ENCODE measurements at places on chromosomes 3 and 15.

DNA sequence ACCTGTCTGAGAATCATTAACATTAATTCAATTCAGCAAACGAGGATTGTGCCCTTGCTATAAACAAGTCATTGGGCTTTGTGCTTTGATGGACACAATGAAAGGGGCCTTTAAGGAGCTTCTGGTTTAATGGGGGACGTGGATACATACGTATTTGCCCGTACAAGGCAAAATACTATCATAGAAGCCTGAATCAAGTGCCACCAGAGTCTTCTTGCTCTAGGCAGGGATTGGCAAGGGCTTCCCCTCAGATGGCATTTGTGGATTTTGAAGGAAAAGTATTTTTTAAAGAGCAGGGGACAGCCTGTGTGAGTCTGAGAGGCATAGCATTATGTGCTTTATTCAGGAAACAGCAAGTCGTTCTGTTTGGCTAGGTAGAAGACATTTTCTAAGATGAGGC is 83.7 kb upstream of the NEDD4 start:
- no peak for DNase-seq

DNA sequence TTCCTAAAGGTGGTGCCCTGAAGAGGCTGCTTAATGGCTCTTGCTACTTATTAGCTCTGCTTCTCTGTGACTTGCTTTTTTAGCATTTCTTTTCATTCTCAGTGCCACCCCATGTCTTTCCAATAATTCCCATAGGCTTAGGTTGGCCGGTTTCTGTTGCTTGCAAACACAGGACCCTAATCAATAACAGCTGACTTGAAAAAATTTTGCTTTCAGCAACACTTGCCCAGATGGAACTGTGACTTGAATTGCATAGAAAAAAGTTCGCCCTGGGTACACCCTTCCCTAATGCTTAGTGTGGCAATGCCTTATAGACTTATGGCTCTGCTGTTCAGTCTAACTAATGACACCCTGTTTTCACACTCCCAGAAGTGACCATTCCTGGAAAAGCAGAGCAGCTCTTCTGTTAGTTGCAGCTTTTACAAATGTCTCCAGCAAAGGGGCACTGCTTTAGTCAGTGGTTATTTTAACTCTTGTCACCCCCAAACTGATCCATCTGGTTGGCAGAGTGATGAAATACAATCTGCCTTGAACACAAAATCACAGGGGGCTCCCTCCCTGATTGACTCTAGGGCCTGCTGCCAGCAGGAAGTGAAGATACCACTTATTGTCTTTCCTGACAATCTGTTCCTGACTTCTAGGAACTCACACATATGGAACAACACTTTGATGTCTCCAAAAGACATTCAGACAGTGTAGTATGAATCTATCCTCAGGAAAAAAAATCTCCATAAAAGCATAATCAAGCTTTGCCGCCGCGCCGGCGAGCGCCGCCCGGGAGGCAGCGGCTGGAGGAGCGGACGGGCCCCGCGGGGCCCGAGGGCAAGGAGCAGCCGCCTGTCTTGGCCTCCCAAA is 9.7 kb upstream of the SLMAP start:
- no peak for DNase-seq

GRCh38 chr3:55668359-55668758 is 181.3 kb upstream of the WNT5A start:
- peak; percentile 70 for DNase-seq

DNA sequence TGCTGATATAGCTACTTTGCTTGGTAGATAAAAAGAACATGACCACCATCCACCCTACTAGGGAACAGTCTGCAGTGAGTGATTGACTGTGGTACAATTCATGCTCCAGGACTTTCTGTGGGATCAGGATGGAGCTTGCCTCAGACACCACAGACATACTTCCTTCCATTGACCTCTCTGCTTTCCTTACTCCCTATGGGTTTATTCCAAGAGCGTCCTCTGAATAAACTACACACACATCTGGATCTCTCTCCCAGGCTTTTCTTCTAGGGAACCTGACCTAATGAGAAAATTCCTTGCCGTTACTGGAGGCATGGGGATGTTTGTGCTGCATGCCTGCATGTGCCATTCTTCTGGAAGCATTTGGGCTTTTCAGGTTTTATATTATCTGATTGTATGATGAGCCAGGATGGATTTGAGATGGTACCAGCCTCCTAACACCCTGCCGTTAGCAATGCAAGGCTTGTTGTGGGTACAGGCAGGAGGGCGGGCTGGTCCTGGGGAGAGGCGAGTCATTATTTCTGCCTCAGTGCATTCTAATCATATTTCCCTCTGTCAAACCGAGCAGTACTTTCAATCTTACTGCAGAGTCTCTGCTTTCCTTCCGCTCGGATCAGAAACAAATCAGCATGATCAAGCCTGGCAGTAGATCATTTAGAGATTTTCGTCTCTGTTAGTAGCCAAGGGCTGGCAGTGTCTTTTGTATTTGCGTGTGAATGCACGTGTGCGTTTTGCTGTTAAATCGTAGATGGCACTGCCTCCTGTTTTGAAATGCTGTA is 279.2 kb downstream of the PDCD6IP start:
- DNase-seq = no peak

- DNase-seq = no peak
These were observed 26.2 kb downstream of the LPP start for GRCh38 chr3:188180114-188180513.

DNA sequence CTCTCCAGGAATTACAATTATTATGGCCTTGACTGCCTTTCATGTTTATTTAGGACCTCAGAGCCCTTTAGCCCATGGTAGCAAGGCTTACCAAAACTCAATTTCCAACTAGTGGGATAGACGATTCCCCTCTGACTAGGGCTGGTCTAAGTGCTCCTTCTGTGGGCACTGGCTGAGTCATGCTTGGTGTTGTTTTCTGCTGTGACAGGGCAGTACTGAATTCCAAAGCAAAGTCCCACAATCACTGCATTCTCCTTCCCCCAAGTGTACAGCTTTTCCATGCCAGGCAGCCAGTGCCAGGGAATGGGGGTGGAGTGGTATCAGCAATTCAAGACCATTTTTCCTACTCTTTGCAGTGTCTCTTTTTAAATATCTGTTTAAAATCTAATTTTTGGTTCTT is 509.0 kb upstream of the NECTIN3 start:
- peak; percentile 78 for DNase-seq

DNA sequence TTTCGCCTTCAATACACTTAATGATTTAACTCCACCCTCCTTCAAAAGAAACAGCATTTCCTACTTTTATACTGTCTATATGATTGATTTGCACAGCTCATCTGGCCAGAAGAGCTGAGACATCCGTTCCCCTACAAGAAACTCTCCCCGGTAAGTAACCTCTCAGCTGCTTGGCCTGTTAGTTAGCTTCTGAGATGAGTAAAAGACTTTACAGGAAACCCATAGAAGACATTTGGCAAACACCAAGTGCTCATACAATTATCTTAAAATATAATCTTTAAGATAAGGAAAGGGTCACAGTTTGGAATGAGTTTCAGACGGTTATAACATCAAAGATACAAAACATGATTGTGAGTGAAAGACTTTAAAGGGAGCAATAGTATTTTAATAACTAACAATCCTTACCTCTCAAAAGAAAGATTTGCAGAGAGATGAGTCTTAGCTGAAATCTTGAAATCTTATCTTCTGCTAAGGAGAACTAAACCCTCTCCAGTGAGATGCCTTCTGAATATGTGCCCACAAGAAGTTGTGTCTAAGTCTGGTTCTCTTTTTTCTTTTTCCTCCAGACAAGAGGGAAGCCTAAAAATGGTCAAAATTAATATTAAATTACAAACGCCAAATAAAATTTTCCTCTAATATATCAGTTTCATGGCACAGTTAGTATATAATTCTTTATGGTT is at the start of gene CCR5:
Gene CCR5, plus strand, starts transcription at position 108 of the 680 bp plus-strand sequence. CDS start 1,957 bp downstream, outside the sequence.
- no peak for DNase-seq

DNA sequence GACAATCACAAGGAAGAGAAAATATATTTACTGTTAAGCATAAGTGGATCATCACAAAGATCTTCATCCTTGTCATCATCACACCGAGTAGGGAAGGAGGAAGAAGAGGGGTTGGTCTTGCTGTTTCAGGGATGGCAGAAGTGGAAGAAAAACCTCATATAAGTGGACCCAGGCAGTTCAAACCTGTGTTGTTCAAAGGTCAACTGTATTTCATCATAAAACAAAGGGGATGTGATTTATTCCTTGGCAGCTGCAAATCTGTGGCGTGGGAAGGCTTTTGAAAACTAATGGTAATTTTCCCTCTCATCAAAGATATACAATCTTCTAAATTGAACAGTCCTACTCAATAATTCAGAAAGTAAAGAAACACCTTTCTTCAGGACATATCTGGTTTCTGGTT is 129.9 kb upstream of the ABI3BP start:
- no peak for DNase-seq

DNA sequence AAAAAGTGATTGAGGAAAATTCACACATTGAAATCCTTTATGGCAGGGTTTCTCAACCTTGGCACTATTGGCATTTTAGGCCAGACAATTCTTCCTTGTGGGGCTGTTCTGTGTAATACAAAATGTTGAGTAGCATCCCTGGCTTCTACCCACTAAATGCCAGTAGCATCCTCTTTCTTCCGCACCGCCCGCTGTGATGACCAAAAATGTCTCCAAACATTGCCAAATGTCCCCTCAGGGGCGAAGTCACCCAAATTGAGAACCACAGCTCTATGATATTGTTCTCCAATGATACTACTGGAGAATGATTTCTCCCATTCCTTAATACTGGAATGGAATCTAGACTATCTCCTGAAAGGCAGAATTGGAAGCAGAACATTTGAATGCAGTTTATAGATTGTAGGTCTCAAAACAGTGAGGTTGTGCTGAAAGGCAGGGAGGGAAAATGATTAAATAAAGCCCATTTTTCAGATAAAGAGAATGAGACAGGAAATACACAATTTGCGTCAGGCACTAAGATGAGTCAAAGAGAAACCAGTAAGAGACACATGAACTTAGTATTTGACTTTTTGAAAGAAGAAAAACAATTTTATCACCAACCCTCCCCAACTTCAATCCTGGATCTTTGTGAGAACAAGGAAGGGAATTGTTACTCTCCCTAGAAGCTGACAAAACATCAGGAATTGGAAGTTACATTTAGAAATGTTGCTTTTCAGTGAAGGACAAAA is 101.6 kb upstream of the TNIK start:
- no peak for DNase-seq

GRCh38 chr3:14200276-14200675 is 21.7 kb downstream of the LSM3 start:
- no peak for DNase-seq
